ENCODE measurements at places on chromosomes 5 and 9. TPM values are rescaled to one million over a fixed set of nuclear protein-coding genes. Genes with fewer than 3 reads are reported as not detected.

The NTRK2 gene
- total RNA-seq, result not detected

The ANGPTL2 gene
- 0.06 TPM for total RNA-seq

The PTTG1 gene
- total RNA-seq, result 235 TPM

The LRRC19 gene
- not detected for total RNA-seq

Data from A549 treated with RU486 at 1 μM for 4 hours (cell line).